ENCODE measurements at places on chromosomes 1 and 21. TPM values are rescaled to one million over a fixed set of nuclear protein-coding genes. Genes with fewer than 3 reads are reported as not detected.

Gene PLEKHA6
- total RNA-seq, result 21.9 TPM

Gene SEC16B
- not detected for total RNA-seq

Gene ADGRL4
- not detected for total RNA-seq

Gene KIF2C
- total RNA-seq, result 11.3 TPM

Gene C1orf185
- total RNA-seq, result not detected

Gene BCL2L15
- 0.32 TPM for total RNA-seq

Gene C4BPA
- total RNA-seq, result not detected

- DNase-seq, result no peak
Observed at GRCh38 chr1:45928486-45929205, 125.2 kb downstream of the MAST2 start.

GRCh38 chr21:46557919-46558392 lies 46.9 kb downstream of the S100B start:
- no peak for DNase-seq

- DNase-seq, result no peak
Observed at GRCh38 chr1:86960548-86960947, 46.1 kb downstream of the HS2ST1 start.

GRCh38 chr1:223852337-223852736 lies 6.6 kb upstream of the TP53BP2 start:
- DNase-seq, result no peak

DNA sequence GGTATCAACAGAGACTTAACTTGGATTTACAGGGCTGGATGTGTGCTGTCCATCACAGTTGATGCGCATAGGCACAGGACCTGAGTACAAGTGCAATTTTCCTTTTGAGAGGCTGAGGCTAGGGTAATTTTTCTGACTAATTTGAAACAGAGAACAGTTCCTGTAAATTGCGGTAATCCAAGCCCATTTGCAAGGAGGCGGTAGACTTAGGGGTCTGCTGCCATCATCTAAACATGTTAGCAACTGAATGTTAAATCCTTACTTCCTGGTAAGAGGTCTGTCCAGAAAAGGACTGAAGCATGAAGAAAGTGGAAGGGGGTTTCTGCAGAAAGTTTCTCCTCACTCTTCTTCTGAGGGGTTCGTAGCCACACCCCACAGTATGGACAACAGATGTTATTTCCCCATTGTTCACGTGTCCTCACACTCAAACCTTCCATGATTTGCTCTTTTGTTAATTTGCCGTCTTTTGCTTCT lies 23.7 kb upstream of the C1orf198 start:
- DNase-seq, result no peak

DNA sequence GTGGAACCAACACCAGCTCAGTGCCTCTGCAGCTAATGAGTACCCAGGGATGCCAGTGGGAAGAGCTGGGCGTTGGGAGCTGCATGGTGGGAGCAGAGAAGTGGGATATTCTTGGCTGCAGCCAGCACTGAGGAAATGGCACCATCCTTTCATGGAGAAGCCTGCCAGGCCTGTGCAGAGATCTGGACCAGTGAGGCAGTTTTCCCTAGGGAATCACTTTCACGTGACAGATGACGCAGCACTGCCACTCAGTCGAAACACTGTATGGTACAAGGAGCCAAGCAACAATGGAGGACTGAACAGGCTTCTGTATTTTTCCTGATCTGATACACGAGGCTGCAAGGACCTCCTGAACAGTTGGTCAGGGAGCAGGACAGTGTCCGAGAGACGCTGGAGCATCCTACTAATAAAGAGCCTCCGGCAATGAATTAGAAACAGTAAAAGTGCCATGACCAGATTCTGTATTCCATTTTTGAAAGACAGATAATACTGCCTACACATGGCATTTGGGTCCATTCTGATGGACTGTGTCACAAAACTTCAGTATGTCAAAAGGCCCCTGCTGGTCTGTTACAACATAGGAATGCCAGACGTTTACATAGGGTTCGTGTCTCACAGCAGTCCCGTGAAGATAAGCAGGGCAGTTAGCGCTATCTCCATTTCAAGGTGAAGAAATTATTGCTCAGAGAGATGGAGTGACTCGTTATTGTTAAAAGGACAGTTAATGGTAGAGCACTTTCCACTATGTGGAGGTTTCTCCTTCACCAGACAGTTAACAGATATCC lies 44.0 kb upstream of the LMO4 start:
- no peak for DNase-seq

DNA sequence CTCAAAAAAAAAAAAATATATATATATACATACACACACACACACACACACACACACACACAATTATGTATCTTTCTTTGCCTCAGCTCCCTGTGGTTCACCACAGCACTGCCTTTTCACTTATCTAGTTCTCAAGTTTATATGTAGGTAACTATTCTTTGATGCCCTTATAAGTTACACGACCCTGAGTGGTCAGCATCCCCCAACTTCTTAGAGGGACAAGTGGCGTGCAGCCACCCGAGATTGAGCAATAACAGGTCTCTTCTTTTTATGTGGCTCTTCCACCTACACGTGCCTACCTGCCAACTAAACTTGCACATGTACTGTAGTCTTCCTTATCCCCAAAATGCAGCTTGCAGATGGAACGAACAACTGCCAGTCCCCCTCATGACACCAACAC lies 120.8 kb downstream of the GABPA start:
- DNase-seq, result no peak

- DNase-seq, result no peak
Observed at GRCh38 chr1:182855911-182856310, 16.8 kb downstream of the DHX9 start.

DNA sequence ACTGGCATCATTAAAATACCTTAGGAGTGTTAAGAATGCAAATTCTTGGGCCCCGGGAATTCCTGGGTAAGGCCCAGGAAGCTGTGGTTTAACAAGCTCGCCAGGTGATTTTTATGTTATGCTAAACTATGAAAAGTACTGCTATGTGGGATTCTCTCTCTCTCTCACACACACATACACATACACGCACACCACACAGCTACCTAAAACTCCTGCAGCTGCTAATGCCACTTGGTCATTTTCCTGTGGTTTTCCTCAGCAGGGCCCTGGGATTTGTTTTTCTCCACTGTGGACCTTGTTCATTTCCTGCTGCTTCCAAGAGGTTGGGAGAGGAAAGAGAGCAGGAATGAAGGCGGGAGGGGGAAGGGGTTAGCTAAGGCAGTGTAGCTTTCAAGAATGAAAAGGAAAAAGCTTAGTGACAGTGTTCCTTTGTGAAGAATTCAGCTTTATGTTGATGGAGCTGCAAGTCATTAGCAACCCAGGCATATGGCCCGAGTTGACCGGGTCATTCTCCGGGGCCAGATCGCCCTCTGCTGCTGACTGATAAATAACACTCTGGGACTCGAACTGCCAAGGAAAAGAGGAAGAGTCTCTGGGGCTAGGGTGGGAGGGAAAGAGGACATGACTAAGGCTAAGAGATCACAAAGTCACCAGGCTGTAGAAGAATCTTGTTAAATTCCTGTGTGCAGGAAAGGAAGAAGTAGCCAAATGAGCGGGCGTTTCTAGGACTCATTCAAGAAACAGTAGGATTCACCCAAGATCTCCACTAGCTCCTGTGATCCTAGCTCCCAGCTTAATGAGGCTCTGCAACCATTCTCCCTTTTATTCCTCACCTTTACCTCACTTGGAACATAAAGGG lies 30.5 kb upstream of the LRIG2 start:
- peak; percentile 84 for DNase-seq

- DNase-seq, result no peak
Observed at GRCh38 chr1:200887036-200887435, 7.7 kb upstream of the INAVA start.

All from mammary epithelial cell (primary cell).